ENCODE measurements at places on chromosomes 5 and 9.

GRCh38 chr5:172881691-172882370 is 47.8 kb downstream of the ERGIC1 start:
- no peak for DNase-seq

DNA sequence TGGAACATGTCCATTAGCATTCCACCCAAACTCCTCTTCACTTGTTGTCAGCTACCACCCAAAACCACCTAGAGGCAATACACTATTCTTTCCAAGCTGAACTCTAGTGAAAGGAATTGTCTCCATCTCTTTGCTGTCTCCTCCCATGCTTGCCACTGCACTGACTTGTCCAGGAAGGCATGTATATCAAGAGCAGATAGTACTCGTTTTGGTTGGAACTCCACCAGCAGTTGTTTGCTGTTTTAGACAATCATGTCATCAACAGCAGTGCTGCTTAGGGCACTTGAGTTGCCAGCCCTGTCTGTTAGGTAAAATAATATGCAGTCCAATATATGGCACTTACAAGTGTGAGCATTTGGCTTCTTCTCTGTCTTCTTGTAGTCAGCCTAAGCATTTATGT is 80.0 kb upstream of the SAP30L start:
- DNase-seq: no peak

DNA sequence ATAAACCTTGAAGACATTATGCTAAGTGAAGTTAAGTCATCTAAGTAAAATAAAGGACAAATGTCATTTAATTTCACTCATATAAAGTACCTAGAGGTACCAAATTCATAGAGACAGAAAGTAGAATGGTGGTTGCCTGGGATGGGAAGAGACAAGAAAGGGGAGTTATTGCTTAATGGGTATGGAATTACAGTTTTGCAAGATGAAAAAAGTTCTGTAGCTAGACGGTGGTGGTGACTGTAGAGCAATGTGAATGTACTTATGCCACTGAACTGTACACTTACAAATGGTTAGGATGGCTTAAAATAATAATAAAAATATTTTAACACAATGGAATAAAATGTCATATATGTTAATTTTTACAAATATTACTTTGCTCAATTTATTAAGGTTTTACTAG is 128.0 kb downstream of the MPDZ start:
- DNase-seq: no peak

DNA sequence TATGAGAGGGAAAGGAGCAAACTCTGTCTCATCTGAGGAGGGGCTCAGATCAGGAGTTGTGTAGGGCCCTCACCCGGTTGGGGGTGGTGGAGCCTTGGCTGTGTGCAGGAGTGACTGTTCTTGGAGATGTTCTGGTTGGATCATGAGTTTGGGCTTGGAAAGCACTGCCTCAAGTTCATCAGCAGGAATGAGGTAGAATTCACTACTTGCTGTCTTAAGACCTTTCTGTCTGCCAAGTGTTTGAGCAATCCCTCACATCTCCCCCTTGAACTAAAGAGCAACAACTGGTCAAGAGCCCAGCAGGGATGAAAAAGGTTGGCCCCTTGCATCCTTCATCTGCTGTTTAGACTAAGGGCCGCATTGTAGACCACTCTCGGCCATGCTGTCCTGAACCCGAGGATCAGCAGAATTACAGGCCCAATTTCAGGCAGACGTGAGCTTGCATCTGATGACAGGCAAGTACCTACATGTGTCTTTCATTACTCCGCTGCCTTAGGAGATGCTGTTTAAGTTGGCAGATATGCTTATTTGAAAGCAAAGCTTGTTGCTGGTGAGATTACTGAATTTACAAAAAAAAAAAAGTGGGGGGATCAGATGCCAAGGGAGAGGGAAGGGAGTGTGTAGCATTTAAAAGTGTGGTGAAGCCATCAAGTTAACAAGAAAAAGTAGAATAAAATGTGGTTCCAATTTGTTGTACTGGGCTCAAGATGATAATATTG is 36.4 kb downstream of the PIK3R1 start:
- DNase-seq: no peak

- no peak for DNase-seq
Observed at GRCh38 chr5:136656811-136657210, 291.5 kb upstream of the TRPC7 start.

GRCh38 chr5:60687927-60688720 is 11.8 kb downstream of the DEPDC1B start:
- no peak for DNase-seq

- no peak for DNase-seq
Observed at GRCh38 chr5:121763665-121764064, 88.0 kb upstream of the FTMT start.

DNA sequence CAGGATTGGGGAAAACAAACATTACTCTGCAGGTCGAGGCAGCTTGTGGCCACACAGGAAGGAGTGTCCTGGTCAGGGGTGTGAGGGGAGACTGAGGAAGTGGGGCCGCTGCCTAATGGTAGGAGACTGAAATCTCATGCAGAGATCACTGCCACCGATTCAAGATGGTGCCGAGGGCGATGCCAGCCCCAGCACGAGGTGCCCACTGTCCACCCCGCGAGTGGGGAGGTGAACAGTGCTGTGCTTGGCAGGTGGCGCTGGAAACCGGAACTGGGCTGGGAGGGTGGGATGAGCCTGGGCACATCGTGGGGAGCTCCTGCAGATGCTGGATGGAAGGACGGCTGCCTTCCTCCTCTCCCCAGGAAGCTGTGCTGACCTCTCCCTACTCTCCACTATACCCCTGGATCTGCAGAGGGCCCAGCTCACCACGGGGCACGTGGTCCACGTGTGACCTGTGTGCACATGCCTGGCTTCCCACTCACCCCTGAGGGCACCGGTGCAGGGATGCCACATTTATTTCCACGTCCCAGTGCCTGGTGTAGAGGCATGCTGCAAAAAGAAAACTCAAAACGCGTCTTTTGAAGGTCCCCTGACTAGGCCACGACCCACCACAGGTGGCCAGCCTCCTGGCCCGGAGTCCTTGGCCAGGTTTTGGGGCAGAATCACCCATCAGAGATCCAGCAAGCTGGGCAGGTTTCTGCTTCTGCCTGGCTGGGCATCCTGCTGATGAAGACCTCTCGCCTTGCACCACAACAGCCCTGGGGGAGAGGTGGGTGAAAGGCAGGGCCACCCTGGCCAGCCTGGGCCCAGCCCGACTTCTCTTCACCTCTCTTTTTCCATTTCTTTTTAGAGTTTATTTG is 71.7 kb upstream of the FCN1 start:
- no peak for DNase-seq

- no peak for DNase-seq
Observed at GRCh38 chr5:39835371-39835770, 410.6 kb upstream of the DAB2 start.

GRCh38 chr9:33318781-33319180 is 28.5 kb downstream of the NFX1 start:
- DNase-seq: no peak

GRCh38 chr9:111572950-111573604 is 26.4 kb downstream of the PTGR1 start:
- no peak for DNase-seq

- DNase-seq: no peak
Observed at GRCh38 chr9:120532475-120532874, 47.5 kb downstream of the CDK5RAP2 start.

DNA sequence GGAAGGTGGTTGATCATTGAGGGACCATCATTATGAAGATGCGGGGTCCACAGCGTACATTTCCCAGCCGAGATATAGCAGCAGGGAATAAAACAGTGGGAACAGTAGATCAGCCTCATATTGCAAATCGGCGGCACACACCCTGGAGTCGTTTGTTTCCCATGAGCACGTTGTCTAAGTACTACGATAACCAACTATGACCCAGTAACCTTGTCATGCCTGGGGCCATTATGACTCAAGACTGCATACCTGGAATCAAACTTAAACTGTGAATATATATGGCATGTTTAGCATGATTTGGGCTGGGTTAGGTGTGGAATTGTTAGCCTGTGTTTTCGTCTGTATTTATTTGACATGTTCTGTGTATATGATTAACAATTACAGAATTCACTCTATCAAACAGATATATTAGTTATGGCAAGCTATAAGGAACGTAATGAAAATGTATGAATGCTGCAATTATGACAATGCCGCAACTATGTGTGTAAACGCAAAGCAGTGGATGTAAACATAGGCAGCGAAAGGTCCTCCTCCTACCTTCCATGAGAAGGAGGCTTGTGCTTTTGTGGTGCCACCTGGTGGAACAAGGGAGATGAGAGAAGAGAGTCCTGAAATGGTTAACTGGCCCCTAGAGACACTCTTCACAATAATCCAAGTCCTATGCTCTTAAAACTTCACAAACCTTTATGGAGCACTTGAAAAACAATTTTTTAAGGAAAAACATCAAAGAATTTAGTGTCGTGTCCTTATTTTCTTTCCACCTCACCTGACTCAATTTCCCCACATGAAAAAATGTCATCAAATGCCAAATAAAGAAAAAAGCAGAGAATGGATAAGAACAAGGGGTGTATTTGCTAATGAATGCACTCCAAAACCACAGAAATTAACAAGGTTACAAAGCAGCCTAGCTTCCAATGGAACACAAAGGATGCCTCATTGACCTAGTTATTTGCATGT is 47.1 kb downstream of the SEMA5A start:
- peak; percentile 48 for DNase-seq

GRCh38 chr9:445033-445432 is 230.4 kb downstream of the DOCK8 start:
- no peak for DNase-seq

- DNase-seq: no peak
Observed at GRCh38 chr5:32390819-32391591, 53.5 kb downstream of the ZFR start.

- DNase-seq: no peak
Observed at GRCh38 chr9:91073049-91073810, 271.6 kb downstream of the SYK start.

DNA sequence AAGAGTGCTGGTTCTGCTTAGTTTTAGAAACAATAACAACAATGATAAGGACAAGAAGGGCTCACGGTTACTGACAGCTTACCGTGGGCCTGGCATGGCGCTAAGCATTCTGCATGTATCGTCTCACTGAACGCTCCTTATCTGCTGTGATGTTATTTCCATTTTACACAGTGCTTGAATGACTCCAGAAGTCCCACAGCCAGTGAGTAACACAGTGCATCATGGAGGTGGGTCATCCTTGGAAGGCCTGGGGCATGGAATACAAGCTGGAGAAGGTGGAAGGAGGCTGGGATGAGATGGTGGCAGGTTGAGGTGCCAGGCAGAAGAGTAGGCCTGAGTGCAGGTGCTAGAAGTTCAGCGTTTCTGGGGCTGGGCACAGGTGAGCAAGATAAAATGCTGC is 36.5 kb upstream of the FAT2 start:
- no peak for DNase-seq

GRCh38 chr9:96193236-96193755 is 108.7 kb downstream of the HSD17B3 start:
- DNase-seq: no peak

DNA sequence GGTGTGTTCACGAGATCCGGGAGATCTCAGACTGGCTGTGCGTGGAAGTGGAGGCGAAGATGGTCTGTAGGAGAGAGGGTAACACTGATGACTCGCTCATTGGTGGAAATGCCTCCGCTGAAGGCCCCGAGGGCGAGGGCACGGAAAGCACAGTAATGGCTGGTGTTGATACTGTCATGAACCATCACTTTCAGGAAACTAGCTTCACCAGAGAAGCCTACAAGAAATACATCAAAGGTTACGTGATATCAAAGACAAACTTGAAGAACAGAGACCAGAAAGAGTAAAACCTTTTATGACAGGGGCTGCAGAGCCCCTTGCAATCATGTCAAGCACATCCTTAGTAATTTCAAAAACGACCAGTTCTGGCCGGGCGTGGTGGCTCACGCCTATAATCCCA is 265.7 kb downstream of the GOLPH3 start:
- DNase-seq: no peak

DNA sequence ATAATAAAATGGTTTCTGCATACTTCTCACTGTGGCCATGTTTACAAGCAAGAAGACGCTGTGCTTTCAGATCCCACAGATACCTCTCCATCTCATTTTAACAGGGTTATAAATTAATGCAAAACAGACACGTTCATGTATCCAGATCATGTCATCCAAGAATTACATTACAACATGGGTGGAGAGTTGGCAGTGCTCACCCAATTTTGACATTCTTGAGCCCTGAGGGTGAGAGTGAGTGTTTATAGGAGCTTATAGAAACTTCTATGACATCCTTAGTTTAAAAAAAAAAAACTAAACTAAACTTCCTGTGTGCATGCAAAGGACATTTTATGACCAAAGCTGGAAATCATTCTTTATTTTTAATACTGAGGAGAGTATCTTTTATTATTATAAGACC is 9.1 kb downstream of the PRKACG start:
- DNase-seq: no peak

- DNase-seq: no peak
Observed at GRCh38 chr5:111488353-111488752, 24.0 kb downstream of the STARD4 start.

DNA sequence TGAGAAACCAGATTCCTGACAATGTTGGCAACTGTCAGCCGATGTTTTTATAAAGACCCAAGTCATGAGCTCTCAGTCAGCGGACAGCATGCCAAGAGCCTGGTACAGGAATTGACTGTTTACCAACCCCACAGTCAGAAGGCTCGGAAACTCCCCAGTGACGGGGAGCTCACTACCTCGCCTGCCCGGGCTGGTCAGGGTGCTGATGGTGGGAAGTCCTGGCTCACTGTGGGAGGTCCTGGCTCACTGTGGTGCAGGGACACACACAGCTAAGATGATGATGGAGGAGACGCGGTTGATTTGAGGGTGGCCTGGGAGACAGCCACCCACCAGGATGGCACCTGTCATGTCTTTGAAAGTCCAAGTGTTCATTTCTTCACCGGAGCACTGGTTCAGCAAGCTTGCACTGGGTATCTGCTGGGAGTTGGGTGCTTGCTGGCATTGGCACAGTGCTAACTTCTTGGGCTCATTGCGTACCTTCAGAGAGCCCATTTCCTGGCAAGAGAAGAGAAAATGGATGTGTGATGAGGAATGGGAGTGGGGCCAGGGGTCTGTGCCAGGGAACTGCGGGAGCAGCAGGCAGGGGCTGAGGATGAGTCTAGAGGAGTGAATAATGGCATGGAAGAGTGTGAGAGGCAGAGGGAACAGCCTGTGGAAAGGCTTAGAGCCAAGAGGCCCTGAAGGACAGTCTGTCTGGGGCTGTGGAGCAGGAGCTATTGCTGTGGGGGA is 15.3 kb downstream of the ASS1 start:
- DNase-seq: no peak

GRCh38 chr5:81633891-81634290 is 117.0 kb downstream of the SSBP2 start:
- DNase-seq: no peak

DNA sequence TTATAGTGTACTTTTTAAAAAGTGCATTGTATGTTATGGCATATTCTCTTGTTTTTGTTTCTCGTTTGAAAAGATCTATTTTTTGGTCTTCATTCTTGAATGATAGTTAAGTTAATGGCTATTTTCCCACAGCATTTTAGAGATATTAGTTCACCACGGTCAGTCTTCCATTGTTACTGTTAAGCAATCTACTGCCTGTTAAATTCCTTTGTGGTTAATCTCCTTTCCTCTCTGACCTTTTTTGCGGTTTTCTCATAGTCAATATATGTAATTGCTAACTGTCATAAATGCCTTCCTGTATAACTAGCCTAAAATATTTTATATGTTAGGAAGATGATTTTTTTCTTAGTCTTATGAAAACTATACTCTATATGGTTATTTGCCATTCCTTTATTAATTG is 250.8 kb upstream of the FBXL7 start:
- no peak for DNase-seq
